H1 (cell line): ENCODE measurements at places on chromosomes 2 and 18.

GRCh38 chr18:69703461-69703860 lies 244.2 kb downstream of the CD226 start:
- DNase-seq, result no peak

DNA sequence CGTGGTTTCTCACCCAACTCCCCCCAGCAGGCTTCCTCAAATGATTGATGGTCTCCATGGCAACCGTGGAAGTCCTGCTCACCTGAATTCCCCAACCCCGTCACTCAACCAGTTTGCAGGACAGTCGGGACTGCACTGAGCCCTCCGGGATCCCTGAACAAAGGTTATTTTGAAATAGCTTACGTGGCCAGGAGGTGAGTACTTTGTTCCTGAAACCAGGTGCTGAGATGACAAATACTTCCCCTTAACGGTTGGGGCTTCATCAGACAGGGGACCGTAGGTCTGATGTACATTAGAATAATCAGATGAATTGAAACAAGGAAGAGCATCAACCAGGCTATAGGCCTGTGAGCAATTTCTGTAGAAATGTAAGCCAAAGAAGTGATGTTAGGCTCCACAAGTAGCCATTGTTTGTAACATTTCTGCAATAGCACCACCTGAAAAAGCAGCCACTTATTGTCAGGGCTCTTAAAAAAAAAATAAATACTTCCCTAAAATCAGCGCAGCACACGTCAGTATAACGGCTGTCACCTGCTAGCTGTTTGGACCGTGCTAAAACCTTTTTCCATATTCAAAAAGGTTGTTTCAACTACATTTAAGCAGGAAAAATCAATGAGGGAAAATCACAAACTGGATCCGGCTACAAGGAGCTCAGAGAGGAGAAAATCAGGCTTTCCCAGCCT lies 206.4 kb upstream of the ID2 start:
- DNase-seq, result no peak

GRCh38 chr18:79300413-79300812 lies 95.3 kb upstream of the NFATC1 start:
- DNase-seq, result no peak

GRCh38 chr2:59997371-59997770 lies 556.1 kb downstream of the BCL11A start:
- no peak for DNase-seq

GRCh38 chr2:10493634-10494281 lies 45.6 kb upstream of the ODC1 start:
- DNase-seq, result no peak

DNA sequence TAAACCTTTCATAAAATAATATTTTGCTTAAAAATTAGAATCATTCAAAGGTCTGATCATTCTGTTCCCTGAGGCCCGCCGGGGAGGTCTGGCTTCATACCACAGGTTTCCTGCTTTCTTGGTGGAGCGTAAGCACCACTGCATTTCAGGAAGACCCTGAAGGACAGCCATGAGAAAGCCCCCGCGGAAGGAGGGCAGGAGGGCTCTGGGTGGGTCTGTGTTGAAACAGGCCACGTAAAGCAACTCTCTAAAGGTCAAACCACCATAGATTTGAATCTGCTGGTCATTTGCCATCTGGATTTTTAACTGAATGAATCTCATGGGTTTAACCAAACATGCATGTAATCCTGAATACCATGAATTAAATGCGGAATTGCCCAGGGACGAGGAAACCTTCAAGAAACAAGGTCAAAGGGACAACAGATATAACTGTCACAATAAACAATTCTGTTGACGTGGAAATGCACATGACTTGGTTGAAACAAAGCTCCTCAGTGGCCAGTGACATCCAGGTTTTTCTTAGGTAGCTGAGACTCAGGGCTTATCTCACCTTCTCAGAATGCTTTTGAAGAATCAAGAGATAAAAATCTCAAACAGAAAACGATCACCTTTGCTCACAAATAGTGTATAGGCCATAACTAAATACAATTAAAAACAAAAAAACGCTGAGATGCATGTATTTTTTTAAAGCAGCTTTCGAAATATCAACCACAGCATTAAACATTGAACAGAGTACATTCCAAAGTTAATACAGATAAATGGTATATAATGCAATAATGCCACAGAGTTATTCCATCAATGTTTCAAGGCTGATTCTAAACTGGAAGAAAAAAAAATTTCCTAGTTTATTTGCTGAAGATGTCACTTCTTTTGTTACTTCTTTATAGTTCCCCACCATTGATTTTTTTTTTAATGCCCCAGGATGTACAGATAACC lies 193.2 kb downstream of the BCL2 start:
- DNase-seq, result no peak

DNA sequence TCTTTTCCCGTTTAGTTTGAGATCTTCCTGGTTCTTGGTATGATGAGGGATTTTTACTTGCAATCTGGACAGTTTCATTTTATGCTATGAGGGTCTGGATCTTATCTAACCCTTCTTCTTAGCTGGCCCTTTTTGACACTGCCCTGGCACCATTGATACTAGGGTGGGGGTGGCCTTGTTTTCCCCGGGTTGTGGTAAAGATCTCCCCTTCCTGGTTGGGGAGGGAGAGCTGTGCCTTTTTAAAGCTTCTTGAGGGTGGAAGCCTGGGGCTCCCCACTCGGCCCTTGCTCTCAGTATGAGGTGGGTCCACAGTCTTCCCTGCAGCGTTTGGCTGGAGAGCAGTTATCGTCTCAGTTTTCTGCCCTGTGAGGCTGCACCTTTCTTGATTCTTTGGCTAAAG lies 66.1 kb downstream of the ASB1 start:
- no peak for DNase-seq

- DNase-seq, result no peak
Observed at GRCh38 chr2:175630280-175631244, 371.5 kb downstream of the LNPK start.

DNA sequence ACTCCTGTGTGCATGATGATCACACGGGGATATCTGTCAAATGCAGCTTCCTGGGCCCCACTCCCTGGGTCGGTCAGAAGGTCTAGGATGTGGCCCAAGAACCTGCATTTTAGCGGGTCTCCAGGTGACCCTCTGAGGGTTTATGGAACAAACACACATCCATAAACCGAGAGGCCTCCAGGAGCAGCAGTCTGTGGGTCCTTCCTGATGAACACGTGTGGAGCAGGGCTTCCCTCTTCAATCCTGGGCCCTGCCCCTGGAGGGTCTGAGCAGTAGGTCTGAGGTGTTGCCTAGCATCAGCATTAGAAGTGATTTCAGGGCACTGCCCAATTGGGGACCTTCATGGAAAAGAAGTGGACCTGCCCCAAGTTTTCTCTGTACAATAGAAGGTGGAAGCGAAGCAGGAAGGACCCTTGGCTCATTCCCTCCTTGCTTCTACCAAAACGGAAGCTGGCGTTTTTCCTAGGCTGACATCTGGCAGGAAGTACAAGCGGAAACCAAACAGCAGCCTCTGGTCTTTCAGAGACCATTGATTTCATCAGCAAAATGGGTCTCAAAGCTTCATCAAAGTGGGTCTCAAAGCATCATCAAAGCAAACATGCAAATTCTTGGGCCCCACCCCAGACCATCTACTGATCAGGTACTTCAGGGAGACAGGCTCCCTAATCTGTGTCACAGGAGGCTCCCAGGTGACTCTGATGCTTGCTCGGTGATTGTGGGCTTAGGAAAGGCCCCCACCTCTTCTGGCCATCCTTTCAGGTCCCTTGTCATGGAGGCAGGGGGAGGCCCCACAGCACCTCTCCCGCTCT lies 30.7 kb downstream of the INO80C start:
- no peak for DNase-seq

- no peak for DNase-seq
Observed at GRCh38 chr2:226915846-226916360, 80.0 kb downstream of the RHBDD1 start.

DNA sequence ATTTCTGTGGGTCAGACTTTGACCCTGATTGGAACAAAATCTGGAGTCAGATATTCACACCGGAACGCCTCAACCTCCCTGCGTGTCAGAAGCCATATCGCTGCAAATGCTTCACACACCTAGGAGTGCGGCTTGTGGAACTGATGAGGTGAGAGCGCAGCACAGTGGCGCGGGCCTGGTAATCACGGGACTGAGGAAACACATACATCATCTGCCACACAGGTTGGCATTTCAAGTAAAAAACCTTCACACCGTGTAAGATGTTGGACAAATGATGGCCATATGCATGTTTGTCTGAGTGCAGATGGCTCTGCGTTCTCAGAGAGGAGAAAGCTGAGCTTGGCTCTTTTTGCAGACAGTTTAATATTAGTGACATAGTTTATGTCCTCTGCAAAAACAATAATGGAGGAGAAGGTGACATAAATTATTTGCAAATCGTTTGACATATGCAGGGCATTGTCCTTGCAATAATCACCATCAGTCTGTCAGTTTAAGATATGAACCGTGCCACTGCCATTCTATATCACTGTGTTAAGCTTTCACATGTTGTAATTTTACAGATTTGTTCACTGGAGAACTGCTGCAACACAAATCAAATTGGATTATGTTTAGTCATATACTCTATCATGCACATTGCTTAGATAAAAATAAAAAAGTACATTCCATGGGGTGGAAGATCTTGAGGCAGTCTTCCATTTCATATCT lies 101.4 kb downstream of the MTX2 start:
- no peak for DNase-seq

DNA sequence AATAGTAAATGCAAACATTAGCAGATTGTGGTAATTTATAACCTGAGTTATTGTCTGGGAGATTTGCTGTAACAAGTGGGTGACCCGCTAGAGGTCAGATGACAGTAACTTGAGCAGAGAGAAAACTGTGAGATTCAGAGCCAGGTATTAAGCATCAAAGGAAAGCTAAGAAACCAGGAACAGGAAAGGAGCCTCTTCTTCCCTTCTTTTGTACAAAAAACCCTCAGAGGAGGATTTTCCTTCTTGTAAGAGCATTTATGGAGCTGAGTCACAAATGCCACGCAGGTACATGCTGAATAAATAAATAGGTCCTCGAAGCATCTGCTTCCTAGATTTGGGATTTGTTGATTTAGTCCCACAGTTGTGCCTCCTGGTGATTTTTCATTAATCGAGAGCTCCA lies 146.5 kb downstream of the SH3BP4 start:
- DNase-seq, result peak; percentile 30

DNA sequence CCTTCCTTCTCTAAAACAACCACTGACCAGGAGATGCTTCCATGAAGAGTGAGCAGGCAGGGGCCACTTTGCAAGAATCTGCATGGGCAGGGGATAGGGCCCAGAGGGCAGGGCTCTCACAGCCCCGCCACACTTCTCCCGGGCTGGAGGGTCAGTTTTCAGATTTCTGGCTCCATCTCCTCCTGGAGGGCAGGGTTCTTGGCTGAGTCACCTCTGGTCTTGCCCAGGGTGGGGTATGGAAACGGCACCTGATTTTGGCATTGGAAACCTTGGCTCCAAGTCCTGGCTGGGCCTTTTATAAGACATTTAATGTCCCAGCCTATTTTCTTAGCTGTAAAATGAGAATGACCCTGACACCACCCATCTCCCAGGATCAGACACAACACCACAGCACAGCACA lies 27.6 kb upstream of the ASPRV1 start:
- no peak for DNase-seq

GRCh38 chr2:71736091-71736861 lies 282.9 kb downstream of the DYSF start:
- no peak for DNase-seq

GRCh38 chr2:233855345-233855744 lies 1.0 kb upstream of the HJURP start:
- DNase-seq, result no peak

- DNase-seq, result no peak
Observed at GRCh38 chr2:131058920-131059319, 34.3 kb downstream of the FAM168B start.

DNA sequence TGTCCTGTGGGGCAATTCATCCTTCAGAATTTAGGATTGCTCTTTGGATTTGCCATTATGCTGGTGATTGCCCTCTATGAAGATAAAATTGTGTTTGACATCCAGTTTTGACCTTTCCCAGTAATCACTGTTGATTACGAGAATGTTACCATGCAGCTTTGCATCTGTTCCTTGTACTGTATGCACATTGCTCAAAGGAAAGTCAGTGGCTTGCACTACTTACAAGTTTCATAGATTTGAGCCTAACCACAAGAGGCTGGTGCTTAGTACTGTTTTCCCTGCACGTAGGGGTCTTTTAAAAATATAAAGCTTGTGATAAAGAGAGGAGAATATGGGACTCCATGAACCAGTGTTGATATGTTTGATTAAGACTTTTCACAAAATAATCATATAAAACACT lies 77.9 kb downstream of the SLC39A10 start:
- DNase-seq, result no peak

DNA sequence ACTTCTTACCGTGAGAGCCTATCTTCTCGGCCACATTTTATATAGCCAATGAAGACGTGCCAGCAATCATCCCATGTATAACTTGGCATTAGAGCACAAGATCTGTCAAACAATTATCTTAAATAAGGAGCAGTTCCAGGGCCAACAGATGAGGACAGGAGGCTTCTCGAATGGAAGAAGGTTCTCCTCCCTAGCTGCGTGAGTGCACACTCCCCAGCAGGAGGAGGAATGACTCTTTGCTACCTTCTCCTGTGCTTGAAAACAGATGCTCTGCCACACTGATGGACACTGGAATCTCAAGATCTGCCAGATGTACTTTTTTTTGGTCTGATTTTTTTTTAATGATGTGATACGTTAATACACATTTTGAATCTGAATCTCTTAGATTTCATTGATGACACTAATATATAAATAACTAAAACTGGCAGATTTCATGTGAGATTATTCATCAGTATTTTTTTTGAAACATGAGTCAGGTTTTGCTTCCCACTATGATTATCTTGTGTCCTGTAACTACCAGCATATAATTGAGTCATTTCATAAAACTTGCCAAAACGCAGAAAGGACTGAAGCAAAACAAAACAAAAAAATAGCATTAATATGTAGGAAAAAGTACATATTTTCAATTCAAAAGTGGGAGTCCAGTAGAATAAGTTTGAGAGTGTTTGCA lies 626 bp upstream of the VIT start:
- no peak for DNase-seq

- no peak for DNase-seq
Observed at GRCh38 chr18:50093366-50094064, 101.4 kb downstream of the MYO5B start.

- no peak for DNase-seq
Observed at GRCh38 chr18:52553441-52553840, 213.4 kb downstream of the DCC start.

DNA sequence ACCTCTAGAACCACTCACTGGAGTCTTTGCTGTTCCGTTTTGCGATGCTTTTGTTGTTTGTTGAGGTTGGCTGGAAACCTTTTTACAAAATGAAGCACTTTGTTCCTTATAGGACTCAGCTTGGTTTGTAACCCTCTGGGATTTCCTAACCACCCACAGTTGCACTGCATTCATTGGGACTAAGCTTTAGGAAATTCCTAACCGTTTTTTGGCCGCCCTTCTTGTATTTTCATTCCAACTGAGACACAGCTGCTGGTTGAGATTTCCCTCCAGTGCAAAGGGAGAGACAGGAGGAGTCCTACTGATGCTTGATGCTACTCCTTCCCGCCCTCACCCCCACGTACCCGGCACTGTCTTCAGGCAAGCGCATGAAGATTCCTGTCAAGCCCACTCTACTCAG lies 6.1 kb upstream of the DIPK1C start:
- DNase-seq, result no peak
